ENCODE measurements at places on chromosomes 5 and 9.

DNA sequence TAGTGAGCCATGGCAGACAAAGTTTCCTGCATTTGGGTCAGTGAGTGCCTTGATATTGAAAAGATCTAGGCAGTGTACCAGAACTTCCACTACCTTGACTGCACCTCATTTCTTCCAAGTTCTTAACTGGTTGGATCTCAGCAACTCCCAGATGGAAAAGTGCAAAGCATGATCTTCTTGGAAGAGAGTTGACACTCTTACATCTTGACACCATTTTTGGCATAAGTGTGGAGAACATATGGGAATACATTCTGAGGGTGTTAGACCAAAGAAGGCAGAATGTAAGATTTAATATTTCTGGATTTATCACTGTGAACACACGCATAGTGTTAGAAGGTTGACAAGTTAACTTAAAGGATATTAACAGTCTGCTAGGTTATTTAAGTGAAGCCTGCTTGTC lies 555.1 kb upstream of the CTNND2 start:
- no peak for DNase-seq

DNA sequence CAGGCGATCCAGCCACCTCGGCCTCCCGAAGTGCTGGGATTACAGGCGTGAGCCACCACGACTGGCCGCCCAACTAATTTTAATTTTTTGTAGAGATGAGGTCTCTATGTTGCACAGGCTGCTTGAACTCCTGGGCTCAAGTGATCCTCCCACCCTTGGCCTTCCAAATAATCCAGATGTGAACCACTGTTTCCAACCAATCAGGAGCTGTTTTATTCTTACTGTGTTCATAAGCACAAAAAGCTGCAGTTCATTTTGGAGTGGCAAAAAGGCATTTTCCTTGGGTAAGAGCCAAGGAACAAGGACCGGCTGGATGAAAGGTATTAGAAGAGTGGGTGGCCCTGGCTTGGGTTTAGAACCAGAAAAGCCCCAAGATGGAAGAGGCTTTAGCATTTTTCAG lies 5.2 kb upstream of the SLC27A4 start:
- DNase-seq = no peak

- DNase-seq = no peak
These were observed 32.6 kb downstream of the CSNK1A1 start for GRCh38 chr5:149518620-149519019.

DNA sequence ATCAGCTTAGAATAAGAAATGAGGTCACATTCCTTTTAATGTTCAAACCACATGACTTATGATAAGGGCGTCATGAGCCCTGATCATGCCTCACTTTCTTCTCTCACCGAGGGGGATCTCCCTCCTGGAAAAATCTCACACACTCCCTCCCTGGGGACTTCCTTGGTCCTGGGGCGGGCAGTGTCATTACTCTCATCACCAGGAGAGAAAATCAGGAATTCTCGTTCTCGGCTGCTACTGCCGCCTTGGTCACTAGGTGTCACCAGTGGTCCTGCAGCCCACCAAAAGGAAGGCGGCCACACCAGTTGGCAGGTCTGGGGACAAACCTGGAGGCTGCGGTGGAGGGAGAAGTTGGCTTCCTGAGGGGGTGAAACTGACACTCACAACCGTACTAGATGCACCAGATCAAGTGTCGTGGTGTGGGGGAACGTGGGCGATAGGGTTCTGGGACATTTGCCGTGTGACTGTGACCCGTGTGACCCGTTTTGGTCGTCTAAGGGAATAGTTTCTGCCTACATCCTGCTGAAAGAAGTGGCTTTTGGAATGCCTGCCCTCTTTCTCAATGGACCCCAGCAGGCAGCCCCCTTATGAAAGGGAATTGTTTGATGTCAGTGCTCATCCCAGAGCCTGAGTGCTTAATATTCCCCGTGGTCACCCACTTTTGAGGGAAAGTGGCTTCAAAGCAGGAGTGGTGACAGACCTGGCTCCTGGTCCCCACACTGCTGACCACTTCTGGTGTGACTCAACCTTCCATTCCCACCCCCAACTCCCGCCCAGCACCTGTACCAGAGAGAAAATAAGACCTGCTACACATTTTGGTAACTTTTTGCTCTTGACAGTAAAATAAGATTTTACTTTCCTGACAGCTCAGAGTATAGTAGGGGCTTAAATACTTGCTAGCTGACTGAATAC lies 63.2 kb downstream of the ACER2 start:
- peak; percentile 64 for DNase-seq

DNA sequence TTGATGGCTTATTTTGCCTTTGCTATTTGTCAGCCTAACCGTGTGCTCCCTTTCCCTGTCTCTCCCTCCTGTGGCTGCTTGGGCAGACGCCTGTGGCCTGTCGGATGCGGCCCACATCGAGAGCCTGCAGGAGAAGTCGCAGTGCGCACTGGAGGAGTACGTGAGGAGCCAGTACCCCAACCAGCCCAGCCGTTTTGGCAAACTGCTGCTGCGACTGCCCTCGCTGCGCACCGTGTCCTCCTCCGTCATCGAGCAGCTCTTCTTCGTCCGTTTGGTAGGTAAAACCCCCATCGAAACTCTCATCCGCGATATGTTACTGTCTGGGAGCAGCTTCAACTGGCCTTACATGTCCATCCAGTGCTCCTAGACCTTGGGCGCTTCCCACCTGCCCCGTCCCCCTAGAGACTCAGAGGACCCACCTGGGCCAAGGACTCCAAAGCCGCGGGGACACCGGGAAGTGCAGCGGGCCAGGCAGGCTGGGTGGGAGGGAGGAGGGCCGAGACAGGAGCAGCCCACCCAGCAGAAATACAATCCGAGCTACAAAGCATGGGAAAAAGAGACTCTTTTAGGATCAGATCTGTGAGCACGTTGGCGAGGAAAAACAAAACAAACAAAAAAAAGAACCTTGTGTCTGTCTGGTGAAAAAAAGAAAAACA lies 10.6 kb downstream of the NR2F1 start:
- no peak for DNase-seq

DNA sequence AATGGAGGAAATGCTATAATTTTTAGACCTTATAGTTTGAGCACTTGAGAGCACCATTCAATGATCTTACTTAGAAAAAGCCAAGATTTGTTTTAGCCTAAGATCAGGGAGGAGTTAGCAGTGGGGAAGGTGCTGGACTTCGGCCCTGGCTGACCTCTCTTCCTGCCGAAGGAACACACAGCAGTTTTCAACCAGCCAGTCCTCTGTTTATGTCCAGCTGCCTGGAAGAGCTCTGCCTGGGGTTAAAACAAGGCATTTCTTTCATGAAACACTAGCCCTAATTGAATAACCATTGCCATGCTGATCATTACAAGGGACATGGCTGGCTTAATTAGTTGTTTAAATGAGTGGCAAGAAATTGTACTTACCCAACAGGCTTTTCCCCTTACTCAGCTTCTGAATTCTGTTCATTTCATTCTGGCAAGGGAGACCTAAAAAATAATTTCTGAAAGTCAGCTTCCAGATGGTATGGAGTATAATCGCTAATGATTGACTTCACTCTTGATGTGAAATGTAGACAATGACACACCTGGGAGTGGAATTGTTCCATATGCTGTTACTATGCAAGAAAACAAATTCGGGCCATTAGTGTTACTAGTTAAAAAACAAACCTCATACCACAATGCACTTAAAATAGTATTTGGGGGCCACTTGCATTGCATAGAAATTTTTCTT lies 514.2 kb downstream of the SPOCK1 start:
- DNase-seq = no peak

GRCh38 chr5:88676637-88677375 lies 206.2 kb downstream of the MEF2C start:
- no peak for DNase-seq

DNA sequence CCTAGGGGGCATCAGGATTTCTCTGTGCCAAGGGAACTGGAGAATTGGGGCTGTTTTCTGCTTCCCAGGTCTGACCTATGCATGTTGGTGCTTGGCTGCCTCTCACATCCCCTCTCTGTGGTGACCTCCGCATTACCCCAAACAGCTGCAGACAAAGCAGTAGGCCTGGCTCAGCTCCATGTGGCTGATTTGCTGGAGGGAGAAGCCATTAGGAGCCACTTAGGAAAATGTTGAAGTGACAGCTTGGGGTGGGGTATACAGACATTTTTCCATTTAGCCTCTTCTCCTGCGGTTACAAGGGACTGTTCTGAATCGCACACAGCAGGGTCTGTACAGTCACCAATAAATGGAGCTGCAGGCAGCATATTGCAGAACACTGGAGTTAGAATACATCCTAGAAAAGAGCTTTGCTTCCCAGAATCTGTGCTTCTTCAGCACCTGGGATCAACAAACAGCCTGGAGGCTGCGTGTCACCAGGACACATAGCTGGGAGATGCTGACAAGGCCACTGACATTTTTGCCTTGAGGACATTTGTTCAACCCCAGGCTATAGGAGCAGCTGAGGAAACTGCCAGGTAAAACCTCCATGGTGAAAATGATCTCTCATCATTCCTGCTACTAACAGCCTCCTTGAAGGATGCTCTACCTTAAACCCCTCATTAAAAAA lies 335.3 kb downstream of the DIRAS2 start:
- no peak for DNase-seq

GRCh38 chr5:44454002-44454401 lies 64.8 kb upstream of the FGF10 start:
- DNase-seq = no peak

DNA sequence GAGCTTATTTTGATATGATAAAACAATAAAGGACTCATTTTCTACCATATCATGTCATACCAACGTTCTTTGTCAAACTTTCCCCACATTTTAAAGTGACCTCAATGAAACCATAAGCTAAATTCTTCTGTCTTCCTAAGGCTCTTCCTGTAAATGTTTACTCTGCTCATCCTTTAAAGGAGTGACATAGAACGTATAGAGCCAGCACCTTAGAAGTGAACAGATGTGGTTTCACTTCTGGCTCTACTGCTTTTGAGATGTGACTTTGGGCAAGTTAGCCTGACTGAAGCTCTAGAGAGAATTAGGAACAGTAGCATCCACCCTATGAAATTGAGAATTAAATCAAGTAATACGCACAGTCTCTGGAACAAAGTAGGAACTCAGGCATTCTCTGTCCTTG lies 24.1 kb downstream of the SAR1B start:
- DNase-seq = no peak

DNA sequence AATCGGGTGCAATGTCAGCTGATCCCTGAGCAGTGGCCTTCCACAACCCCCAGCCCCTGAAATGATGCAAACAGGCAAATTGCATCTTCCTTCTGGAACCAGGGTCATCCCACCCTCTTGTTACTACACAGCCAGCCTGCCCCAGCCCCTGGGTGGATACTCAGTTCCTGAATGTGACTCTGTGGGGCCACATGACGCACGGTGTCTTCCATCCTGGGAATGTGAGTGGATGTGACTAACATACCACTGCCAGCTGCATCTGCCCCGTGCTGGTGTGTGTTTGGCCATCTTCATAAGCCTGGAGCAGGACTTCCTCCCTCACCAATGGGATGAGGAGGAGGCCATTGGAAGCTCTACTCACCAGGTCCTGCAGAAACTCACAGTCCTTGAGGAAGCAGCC lies 257.9 kb upstream of the ADAMTS16 start:
- DNase-seq = no peak

DNA sequence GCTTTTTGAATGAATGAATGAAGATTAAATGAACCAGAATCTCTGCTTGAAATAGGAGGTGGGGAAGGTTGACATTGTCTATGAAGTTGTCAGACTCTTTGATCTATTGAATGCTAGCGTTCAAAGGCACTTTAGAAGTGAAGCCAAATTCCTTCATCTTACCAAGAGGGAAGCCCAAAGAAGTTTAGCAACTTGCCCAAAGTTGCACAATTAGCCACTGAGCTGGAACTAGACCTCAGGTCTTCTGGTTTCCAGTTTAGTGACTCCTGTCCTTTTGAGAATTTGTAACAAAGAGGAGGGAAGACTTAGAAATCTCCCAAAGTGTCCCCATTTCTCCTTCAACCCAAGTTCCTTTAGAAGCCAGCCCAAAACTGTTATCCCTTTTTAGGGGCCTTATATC lies 20.7 kb upstream of the SLC1A3 start:
- no peak for DNase-seq

- DNase-seq = peak; percentile 10
These were observed 85.8 kb downstream of the FBXO38 start for GRCh38 chr5:148469501-148469935.

GRCh38 chr9:92189782-92190535 lies 74.7 kb upstream of the SPTLC1 start:
- DNase-seq = no peak

- no peak for DNase-seq
These were observed 626.2 kb downstream of the TLR4 start for GRCh38 chr9:118330191-118330986.

GRCh38 chr9:12194731-12195130 lies 498.5 kb upstream of the TYRP1 start:
- no peak for DNase-seq

GRCh38 chr5:175609526-175609925 lies 48.3 kb upstream of the HRH2 start:
- DNase-seq = no peak

DNA sequence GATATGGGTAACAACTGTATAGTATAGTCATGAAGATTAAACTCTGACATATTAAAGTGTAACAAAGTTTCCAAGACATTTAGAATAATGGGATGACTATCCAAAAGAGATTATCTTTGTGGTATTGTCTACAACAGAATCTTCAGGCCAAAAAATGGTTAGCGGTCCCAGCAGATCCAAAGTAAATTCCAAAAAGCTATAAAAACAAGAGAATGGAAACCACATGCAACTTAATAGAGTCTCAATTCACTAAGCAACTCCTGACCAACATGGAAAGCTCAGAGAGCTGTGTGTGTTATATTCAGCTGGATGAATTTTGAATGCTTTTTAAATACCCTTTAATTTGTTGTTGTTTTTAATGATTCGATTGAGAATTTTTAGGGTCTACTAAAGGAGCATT lies 688.2 kb downstream of the CETN3 start:
- no peak for DNase-seq

GRCh38 chr5:997001-997474 lies 11.6 kb upstream of the NKD2 start:
- DNase-seq = no peak

GRCh38 chr9:4082948-4083347 lies 216.9 kb downstream of the GLIS3 start:
- DNase-seq = no peak

- DNase-seq = no peak
These were observed 126.4 kb downstream of the GAPVD1 start for GRCh38 chr9:125387861-125388524.

- peak; percentile 3 for DNase-seq
These were observed 534.7 kb downstream of the CDH10 start for GRCh38 chr5:24110004-24110615.

- no peak for DNase-seq
These were observed 109.3 kb upstream of the SPDL1 start for GRCh38 chr5:169474226-169474625.

GRCh38 chr9:71036501-71036900 lies 84.9 kb downstream of the TRPM3 start:
- no peak for DNase-seq

- no peak for DNase-seq
These were observed 219.1 kb upstream of the ELAVL2 start for GRCh38 chr9:24045150-24045549.

DNA sequence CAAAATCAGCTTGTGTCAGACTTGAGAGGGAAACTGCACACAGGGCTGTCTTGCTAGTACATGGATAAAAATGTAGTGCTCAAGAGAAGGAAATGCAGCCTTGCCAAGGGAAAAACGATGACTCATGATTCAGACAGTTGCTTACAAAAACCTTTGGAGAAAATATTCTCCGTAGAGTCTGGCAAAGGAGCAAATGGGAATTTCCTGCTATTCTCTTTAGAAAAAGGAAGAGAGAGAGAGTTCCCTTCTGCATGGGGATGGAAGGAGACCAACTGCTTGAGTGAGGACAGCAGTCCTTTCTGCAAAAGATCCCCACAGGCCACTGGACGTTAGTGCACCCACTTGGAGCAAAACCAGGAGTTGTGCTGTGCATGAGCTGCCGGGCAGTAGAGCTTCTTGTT lies 7.6 kb downstream of the IFNB1 start:
- DNase-seq = peak; percentile 21

- DNase-seq = no peak
These were observed 94.1 kb upstream of the TRIM32 start for GRCh38 chr9:116592970-116593369.
